ENCODE measurements at places on chromosomes 2 and 18. TPM values are rescaled to one million over a fixed set of nuclear protein-coding genes. Genes with fewer than 3 reads are reported as not detected.

The CPSF3 gene
- total RNA-seq = 110 TPM

The TBR1 gene
- not detected for total RNA-seq

The NIFK gene
- total RNA-seq = 41.6 TPM

The SP9 gene
- total RNA-seq = not detected

The GALNT14 gene
- 1.2 TPM for total RNA-seq

The PLCL1 gene
- total RNA-seq = 1.9 TPM

The KYNU gene
- total RNA-seq = 16.6 TPM

The POTEI gene
- total RNA-seq = not detected

The SNTG2 gene
- 0.11 TPM for total RNA-seq

The TTN gene
- 1.7 TPM for total RNA-seq

The KIAA2012 gene
- total RNA-seq = not detected

Data from uterine smooth muscle cell (primary cell).